ENCODE measurements at places on chromosomes 2 and 18. TPM values are rescaled to one million over a fixed set of nuclear protein-coding genes. Genes with fewer than 3 reads are reported as not detected.

DNA sequence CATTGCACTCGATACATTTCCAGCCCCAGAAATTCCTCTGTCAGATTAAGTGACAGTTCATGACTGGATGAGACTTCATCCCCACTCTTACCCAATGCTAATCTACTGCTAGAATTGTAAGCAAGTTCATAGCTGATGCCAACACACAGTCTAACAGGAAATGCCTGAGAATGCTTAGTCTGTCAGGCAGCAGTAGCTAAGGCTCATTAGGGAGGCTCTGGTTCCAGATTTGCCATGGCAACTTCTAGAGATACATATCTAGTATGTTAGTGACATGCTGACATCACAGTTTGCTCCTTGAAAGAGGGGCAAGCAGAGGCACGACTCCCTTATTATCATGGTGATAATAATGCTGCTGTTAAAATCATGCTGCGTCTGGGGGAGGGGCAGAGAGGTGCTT, 198.4 kb downstream of the RBM43 start:
- DNase-seq, result no peak

DNA sequence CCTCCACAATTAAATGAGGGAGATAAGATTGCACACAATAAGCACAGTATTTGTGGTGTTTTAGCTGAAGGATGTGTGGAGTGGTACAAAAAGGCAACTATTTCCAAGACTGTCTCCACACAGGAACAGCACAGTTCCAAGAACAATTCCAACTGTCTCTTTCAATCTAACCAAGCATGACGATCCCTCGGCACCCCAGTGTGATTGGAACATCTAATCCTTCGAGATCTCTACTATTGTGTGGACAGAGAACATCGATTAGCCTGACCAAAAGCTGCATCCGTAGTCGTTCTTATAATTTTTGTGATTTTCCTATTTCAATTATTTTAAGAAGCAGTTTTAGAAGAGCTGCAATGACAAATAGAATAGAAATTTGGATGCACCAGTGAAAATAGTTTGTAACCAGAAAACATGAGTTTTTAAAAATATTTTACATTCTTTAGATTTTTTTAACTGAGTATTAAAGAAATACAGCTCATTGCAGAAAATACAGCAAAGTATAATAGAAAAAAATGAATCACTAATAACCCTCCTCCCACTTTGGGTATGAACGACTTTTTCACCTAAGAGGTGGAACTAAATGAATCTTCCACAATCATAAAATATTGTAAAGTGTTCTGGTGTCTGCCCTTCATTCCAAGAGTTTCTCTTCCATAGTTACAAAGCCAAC, 76.4 kb upstream of the CABLES1 start:
- DNase-seq, result no peak

CXCR1 gene
- total RNA-seq, result not detected

GRCh38 chr2:234571620-234572407, 74.9 kb upstream of the ARL4C start:
- DNase-seq, result no peak

- DNase-seq, result no peak
Measured at GRCh38 chr2:30601375-30601774, 154.3 kb downstream of the LCLAT1 start.

GRHL1 gene
- total RNA-seq, result 1.5 TPM

DNA sequence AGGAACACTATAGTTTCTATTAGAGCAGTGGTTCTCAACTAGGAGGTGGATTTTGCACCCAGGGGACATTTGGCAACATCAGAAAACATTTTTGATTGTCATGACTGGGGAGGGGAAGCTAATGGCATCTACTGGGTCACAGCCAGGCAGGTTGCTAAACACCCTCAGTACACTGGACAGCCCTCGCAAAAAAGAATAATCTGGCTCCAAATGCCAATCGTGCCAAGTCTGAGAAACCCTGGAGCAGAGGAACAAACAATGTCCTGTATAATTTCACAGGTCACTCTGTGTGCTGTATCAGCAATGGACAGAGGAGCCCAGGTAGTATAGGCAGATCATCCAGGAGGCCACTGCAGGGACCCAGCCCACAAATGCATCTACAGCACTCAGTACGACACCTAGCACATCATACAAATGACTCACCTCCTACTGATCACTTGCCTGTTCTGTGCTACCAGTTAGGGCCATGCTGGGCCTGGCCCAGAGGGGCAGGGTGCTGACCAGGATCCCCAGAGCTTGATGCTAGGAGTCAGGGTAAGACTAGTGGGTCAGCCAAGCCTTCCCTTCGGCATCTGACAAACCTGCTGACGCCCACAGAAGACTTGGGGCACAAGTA, 37.6 kb downstream of the SFXN5 start:
- DNase-seq, result no peak

PLCL1 gene
- total RNA-seq, result 0.78 TPM

CMPK2 gene
- 7.4 TPM for total RNA-seq

DNA sequence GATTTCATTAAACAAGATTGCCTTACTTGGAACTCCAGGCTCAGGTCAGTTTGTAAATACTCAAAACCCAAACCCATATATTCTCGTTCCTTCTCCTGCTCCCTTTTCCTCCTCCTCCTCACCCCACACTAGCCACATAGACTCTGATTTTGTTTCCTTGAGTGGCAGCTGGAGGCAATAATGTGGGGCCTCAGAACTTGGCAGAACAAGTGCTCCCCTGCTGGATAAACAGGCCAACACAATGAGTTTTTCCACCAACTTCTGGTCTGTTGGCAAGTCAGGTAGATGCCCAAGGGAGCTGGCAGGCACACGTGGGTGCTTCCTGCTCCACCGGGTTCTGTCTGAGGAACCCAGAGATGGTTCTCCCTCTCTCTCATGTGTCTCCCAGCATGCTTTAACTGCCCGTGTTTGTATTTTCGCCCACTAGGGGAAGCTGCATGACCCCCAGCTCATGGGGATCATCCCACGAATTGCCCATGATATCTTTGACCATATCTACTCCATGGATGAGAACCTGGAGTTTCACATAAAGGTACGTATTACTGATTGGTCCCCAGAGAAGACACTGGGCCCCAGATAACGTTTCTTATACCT, 61.9 kb downstream of the KIF5C start:
- no peak for DNase-seq

- DNase-seq, result no peak
Measured at GRCh38 chr2:177547122-177547521, 154.5 kb downstream of the AGPS start.

KIAA2012 gene
- not detected for total RNA-seq

DNA sequence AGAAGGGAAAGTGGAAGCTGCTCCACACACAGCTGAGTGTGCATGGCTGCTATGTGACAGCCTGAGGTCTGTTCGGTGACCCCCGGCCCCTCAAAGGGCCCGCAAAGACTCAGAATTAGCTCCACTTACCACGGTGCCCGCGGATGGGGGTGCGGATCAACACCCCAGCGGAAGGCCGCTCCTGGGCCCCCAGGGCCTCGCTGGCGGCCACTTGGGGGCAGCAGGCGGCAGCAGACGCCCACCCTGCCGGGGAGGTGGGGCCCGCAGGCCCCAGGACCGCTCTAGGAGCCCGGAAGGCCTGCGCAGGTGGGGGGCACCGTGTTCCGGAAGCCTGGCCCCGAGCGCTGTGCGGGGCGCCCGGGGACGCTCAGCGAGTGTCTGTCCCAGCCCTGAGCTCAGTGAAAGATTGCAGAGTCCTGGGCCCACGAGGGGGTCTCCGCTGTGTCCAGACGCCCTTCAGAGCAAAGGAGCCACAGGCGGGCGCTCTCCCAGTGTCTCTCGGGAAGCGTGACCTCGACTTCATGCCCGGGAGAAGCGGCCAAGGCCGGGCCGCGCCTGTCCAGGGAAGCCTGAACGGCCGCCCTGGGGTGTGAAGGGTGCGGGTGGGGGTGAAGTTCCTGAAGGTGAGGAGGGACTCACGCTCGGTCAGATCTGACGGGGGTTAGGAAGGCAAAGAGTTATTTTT, 118.7 kb downstream of the VAPA start:
- DNase-seq, result no peak

DNA sequence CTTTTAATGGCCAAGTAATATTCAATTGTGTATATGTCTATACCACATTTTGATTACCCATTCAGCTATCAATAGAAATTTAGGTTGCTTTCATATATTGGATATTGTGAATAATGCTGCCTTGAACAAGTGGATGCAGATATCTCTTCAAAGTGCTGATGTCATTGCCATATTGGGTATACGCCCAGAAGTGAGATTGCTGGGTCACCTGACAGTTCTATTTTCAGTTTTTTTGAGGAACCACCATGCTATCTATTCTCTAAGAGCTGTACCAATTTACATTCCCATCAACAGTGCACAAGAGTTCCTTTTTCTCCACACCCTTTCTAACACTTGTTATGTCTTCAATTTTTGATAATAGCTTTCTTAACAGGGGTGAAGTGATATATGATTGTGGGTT, 306.9 kb downstream of the ZNF516 start:
- DNase-seq, result no peak

ADCYAP1 gene
- not detected for total RNA-seq

- DNase-seq, result no peak
Measured at GRCh38 chr2:237888389-237888788, 29.0 kb downstream of the RAMP1 start.

MC2R gene
- total RNA-seq, result not detected

- DNase-seq, result no peak
Measured at GRCh38 chr2:165499131-165499530, 29.6 kb downstream of the CSRNP3 start.

ANKRD23 gene
- 8.8 TPM for total RNA-seq

DNA sequence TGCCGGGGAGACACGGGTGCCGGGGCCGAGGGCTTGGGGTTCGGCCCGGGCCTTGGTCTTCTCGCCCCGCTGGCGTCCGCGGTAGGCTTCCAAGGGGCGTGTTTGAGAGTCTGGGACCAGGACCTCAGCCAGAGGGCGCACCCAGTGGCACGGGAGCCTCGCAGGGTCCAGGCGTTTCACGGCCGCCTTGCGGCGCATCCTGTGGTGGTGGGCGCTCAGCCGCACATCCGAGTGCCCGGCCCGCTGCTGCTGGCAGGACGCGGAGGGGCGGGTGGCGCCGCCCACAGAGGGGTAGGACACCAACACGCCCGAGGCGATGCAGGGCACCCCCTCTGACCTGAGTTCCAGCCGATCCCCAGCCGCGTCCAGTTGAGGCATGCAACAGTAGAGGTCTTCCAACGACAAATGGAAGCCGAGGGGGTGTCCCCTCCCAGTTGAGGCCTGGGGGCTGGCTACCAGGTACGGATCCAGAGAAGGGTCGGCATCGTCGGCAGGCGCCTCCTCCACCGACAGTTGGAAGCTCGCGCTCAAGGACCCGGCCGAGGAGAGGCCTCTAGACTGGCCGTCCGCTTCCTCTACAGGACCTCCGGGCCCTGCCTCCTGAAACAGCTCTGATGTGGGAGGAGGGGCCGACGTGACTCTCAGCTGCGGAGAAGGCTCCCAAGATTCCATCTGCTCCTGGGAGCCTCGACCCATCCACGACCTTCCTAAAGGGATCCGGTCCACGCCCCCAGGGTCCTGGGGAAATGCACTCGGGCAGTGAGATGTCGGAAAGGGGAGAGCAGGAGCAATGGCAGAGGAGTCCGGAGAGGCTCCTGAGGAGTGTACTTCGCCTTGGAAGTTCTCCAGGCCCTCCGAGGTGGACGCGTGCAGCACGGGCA, 6.3 kb downstream of the C2orf81 start:
- DNase-seq, result no peak

DNA sequence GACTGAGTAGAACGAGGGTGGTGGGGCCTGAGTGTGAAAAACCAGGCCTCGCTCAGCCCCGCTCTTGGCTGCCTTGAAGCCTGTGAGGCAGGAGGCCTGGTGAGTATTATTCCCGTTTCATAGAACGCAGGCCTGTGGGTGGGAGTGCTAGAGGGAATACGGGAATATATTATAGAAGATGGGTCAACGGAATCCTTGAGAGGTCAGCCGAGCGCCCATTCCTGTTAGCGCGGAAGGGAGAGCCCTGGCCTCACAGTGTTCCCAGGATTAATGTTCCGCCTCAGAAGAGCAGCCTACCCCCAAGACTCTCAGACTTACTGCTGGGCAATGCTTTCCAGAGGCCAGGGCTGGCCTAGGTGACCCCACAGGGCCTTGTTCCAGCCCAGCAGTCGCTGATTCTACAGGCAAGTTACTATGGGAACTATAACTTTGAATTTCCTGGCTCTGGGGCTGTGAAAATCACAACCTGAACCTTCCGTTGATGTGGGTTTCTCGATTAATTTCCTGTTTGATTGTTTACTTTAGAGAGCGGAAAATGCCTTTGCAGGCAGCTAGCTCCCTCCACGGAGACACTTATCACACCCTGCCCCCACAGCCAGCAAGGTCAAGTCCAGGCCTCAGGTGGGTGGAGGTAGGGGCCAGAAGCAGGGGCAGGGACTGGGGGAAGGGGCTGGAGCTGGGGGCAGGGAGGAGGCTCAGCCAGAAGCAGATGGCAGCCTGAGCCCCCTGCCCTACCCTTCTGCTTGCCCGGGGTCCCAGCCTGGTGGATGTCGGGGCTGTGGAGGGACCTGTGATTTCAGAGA, 108.3 kb downstream of the SMAD7 start:
- peak; percentile 38 for DNase-seq

DNA sequence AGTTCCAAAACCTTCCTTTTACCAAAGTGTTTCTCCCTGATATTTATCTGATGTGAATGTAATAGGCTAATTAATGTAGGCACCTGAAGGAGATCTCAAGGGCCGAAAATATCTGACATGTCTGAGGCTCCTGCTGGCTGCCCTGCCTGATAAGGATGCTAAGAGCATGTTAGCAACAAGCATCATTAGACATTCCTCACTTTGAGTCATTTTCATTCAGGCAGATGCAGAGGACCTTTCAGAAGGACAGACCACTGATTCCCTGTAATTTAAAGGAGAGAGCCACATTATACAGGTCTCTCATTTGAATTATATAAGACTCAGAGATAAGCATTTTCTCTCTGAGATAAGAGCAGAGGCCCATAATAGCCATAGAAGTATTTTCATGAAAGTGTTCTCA, 222.4 kb upstream of the NCKAP5 start:
- no peak for DNase-seq

GRCh38 chr18:32252141-32252860, 62.5 kb downstream of the MEP1B start:
- DNase-seq, result no peak

- no peak for DNase-seq
Measured at GRCh38 chr18:54052732-54053429, 171.6 kb downstream of the MBD2 start.

DNA sequence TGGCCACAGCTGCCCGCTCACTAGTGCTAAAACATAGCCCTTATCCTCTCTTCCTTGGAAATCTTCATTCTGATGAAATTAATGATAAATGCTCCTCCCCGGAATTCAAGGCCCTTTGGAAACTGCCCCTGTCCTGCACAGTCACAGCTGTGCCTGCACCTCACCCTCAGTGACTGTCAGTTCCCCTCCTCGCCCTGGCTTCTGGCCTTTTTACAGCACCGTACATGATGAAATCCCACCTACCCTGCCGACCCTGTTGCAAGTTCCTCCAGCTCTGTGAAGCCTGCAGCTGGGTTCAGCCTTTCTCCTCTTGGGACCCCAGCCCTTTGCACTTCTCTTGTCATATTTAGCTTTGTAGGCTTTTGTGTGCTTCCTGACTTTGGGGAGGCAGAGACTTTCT, 48.4 kb downstream of the DCDC2C start:
- DNase-seq, result no peak

- DNase-seq, result no peak
Measured at GRCh38 chr2:127675331-127676261, at the start of gene LIMS2. TSS of gene LIMS2 (minus strand) at chr2:127675530. CDS start at chr2:127675024, 506 bp downstream.

MEP1B gene
- total RNA-seq, result not detected

MYL1 gene
- not detected for total RNA-seq

GRCh38 chr2:40034801-40035200, 255.7 kb upstream of the THUMPD2 start:
- no peak for DNase-seq

GRCh38 chr2:143505542-143505941, 376.3 kb downstream of the ARHGAP15 start:
- no peak for DNase-seq

- DNase-seq, result no peak
Measured at GRCh38 chr2:41935002-41935401, 112.8 kb upstream of the PKDCC start.

Data from activated T-helper 1 cell treated with anti-CD3 and anti-CD28 coated beads, Interleukin-12 subunit alpha, Interleukin-12 subunit beta, Interleukin-2, Interleukin-4 antibody, amounts not matched to agents 30 ng/mL and 10 ng/mL and 1 ng/mL, durations not matched to agents 14 hours and 24 hours and 36 hours (primary cell).